ENCODE measurements at places on chromosomes 6 and 20.
A peak's percentile ranks its signal among the peaks of the same experiment; 100 is the strongest.

DNA sequence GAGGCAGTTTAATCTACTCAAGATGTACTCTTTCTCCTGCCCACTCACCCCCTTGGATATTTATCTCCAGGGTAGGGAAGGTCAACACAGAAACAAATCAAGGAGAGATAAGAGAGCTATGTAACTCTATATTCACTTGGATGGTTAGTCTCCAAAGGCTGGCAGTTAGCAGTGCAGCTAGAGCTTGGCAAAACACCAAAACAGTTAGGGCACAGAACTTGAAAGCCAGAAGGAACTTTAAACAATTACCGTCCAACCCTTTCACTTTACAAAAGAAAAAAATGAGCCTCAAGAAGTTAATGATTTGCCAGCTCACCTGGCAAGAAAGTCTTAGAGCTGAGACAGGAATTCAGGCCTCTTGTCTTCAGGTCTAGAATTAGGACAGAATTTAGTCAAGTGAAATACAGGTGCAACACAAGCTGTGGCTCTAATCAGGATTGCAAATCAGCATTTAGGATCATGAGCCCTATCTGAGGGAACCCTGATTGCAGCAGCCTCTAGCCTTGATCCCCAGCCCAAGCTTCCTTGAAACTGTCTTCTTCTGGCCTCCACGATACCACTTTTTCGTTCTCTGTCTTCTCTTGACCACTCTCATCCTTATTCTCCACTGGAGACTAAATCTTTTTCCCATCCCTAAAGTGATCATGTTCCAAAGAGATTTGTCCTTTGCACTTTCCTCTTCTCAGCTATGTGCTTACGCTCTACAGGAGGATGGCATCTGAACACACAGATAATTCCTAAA lies 14.9 kb downstream of the NEDD9 start:
- DNase-seq, result no peak

DNA sequence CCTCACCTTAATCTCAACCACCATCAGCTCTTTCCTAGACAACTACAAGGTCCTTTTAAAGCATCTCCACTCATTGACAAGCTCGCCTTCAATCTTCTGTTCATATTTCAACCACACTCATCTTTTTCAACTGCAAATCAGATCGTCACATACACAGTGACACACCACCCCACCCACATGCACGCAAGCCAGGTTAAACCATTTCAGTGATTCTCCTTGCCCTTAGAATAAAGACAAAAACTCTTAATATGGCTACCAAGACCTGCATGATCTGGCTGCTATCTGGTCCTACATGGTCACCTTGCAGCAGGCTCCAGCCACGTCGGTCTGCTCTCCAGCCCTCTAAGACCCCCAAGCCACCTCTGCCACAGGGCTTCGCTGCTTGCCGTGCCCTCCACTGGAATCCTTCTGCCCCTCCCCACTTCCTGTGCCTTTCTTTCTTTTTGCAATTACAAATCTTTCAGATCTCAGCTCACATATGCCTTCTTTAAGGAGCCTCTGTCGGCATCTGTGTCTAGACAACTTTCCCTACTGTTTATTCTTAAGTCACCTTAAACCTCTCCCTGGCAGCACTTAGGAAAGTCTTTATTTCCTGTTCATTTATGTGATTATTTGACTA lies 507.3 kb upstream of the ARID1B start:
- DNase-seq, result no peak

GRCh38 chr6:53544470-53545308 lies at the start of gene GCLC:
Gene GCLC, minus strand, starts transcription at chr6:53545101. Its CDS starts 456 bp downstream, at chr6:53544645.
- peak; percentile 99 for DNase-seq

DNA sequence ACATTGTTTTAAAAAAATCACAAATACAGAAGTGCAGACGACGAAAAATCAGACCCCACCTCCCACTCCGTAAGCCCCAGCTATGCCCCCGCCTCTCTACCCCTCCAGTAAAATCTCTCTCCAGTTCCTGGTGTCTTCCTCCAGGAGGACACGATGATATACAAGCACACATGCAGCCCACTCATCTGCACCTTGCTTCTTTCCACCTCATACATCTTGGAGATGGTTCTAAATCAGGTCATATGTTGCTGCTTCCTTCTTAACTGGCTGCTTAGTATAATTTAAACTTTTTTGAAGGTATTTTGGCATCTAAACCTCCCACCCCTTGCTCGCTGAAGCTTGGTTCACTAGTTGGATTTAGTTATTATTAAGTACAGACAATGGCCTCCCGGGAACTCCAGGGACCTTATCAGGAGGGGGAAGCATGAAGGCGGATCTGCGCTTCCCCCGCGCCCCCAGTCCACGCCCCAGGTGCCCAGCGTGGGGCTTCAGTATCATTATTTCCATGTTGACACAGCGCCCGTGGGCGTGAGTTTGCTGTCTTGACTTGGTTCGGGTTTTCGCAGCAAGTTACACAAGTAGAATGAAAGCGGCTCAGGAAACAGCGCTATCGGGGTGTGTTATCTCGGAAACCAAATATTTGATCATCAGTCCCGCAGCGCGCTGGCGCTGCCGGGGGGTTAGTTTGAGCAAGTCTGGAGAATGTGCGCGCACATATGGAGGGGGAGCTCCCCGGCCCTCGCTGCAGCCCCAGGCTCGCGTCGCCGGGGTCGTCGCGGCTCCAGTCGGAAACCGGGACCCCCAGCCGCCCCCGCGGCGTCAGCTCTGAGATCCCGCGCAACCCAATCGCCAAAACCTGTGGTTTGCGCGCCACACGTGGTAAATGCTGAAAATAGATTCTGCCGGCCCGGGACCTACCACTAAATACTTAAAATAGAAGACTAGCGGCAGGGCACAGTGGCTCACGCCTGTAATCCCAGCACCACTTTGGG lies 2.3 kb downstream of the BMP7 start:
- DNase-seq, result no peak

DNA sequence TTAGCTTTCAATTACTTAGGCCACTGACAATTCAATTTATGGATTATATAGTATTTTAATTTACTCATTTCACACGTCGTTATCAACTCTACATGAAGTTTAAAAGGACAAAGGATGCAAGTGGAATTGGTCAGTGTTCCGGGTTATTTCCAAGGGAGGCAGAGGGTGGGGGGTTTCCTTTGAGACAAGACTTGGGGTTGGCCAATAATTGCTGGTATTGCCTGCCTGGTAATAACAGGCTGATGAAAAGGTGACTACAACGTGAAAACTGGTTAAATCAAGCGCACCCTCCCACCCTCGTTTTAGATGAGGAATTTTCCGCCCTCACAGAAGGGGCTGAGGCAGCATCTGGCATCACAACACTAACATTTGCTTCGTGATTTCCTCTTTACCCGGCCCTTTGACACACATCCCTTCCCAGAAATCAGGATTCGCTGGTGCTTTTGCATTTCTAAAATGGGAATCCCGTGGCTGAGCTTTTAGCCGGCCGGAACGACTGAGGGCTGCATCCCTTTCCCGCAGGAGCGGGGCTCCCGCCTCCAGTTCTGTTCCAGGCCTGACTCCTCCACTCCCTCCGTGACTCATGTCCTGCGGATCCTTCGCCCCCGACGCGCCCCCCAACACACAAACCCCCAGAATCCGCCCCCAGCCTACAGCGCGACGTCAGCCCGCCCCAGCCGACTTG lies 999 bp upstream of the PIM1 start:
- DNase-seq, result peak; percentile 82

GRCh38 chr6:78505178-78505577 lies 362.2 kb upstream of the IRAK1BP1 start:
- no peak for DNase-seq

DNA sequence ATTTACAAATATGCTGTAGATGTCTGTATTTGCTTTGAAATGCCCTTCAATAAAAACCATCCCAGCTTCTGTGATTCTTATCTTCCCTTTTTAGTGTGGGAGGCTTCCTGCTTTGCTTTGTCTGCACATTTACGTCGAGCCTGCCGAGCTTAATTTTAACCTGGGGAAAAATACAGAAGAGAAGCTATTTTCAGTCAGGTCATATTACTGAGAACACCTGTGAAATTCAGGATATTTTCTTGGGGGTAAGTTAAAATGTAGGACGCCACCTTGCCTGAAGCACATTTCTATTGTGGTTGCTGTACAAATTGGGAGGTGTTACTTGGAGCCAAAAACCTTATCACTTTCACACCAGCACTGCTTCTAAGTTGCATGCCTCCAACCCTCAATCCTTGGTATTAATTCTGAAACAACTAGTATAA lies 43.6 kb upstream of the FUCA2 start:
- DNase-seq, result no peak

DNA sequence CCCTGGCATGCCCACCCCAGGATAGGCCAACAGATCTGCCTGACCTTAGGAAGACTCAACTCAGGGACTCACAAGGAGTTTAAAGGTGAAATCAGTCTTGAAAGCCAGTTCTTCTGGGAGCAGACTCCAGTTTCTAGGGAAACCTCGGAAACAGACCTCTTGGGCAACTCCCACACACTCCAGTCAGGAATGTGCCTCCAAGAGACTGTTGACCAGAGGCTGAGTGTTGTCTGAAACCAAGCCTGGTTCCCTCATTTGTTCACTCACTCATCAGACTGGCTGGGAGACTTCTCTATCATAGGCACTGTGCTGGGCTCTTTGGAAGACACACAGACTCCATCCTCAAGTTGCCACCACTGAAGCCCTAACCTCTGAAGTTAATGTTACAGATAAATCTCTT lies 1.8 kb downstream of the TREM1 start:
- DNase-seq, result no peak

GRCh38 chr6:41954668-41955067 lies 13.1 kb upstream of the CCND3 start:
- no peak for DNase-seq

DNA sequence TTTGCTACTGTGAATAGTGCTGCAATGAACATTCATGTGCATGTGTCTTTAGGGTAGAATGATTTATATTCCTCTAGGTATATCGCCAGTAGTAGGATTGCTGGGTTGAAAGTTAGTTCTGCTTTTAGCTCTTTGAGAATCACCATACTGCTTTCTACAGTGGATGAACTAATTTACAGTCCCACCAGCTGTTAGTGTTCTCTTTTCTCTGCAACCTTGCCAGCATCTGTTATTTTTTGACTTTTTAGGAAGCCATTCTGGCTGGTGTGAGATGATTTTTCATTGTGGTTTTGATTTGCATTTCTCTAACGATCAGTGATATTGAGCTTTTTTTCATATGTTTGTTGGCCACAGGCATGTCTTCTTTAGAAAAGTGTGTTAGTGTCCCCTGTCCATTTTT lies 40.0 kb downstream of the PLG start:
- DNase-seq, result no peak

- no peak for DNase-seq
Measured at GRCh38 chr20:63246490-63247288, 7.6 kb downstream of the NKAIN4 start.

GRCh38 chr20:33343521-33343920 lies 57.8 kb downstream of the CDK5RAP1 start:
- no peak for DNase-seq

DNA sequence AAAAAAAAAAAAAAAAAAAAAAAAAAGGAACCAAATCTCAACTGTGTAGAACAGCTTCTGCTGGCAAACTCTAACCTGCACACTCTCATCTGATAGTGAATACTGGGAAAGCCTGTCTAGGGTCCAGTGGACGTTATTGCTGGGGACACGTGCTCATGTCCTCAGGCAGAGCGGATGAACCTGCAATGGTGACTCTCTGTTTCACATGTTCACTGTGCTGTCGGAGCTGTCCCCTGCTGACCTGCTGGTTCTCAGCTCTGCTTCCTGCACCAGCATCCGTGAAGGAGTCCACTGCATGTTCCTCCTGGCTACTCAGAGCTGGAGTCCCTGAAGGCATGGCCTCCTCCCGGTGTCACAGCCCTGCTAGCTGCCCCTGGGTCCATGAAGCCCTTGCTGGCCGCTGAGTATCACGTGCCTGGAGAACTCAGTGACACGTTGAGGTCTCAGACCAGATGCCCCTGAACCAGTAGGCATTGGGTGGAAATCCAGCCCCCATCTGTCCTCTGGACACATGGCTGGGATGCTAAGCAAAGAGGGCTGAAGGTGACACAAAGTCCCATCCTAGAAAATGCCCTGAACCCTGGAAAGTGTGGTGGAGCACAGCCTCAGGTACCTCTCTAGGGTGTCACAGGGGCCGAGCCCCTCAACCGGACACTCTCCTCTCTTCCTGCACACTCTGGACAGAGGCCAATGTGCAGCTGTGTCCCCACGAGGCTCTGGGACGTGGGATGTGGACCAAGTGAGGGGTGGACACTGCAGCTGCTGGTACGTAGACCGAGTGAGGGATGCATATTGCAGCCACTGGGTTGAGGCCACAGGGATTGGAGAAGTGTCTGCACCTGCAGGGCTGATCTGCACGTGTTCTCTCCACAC lies 54.9 kb upstream of the FRMD1 start:
- no peak for DNase-seq

DNA sequence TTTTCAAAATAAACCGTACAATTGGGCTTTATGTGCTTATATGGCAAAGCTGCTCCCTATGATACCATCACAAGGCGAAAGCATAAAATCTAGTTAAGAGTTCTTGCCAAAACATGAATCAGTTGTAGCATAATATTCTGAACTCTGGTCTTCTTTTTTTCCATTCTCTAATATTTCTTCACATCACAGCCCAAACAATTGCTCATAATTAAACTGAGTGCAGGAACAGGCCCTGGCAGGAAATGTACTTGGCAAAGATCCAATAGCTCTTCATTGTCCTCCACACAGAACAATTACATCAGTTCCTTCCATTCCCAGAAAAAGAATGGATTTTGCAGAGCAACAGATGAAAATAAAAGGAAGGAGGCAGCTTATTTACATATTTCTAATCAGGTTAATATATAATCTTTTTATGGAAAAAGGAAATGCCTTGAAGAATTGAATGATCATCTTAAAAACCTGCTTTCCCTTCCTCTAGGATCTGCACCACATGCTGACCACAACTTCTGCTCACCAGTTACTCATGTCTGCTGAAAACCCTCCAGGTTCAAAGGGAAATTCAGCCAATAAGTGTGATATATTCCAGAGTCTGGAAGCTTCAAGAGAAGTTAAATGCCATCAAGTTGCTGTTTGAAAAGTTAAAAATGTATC lies 123.3 kb upstream of the COL21A1 start:
- no peak for DNase-seq

DNA sequence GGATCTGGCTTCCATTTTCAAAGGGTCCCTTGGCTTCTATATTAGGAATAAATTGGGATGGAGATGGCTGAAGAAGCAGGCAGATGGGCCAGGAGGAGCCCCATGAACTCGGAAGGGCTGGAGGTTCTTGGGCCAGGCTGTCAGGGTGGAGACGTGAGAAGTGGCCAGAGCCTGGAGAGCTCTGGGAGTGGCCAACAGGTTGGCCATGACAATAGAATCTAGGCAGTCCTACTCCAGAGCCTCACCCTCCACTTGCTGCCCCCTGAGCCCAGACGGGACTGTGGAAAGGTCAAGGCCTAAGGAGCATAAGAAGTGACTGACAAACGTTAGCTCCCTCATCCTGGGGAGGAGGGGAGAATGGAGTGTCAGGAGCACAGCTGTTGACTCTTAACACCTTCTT lies 62.1 kb downstream of the STK35 start:
- DNase-seq, result no peak

- DNase-seq, result no peak
Measured at GRCh38 chr6:24833711-24834386, 35.1 kb upstream of the ARMH2 start.
